Breast epithelium (tissue), 4 donors: ENCODE measurements at places on chromosomes 4 and X.

DNA sequence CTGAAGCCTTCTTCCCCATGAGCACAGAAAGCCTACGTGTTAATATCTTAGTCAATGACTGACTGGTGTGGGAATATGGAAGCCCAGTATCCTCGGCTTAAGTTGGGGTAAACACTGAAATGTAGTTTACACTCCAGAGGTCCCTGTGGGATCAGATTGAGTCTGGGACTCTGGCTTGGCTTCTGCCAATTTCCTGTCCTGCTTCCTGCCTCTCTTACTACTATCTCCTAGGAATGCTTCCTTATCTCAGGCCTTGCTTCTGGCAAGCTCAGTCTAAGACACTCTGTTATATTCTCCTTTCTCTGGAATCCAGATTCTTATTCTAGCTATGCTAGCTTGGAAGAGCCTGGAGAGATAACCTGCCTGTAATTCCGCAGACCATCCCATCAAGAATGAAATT, 174.0 kb upstream of the LDB2 start:
- DNase-seq, result no peak
- H3K27ac ChIP-seq, result no peak overlapping the region
- H3K4me3 ChIP-seq, result no peak overlapping the region
- no peaks in the 10 kb centered on the region for H3K27me3 ChIP-seq

- no peak overlapping the region for H3K27ac ChIP-seq
- no peaks in the 10 kb centered on the region for H3K36me3 ChIP-seq
- no peak overlapping the region for H3K4me3 ChIP-seq
- no peaks in the 10 kb centered on the region for H3K4me1 ChIP-seq
These were observed 20.8 kb downstream of the OCIAD1 start for GRCh38 chr4:48851651-48852050.

DNA sequence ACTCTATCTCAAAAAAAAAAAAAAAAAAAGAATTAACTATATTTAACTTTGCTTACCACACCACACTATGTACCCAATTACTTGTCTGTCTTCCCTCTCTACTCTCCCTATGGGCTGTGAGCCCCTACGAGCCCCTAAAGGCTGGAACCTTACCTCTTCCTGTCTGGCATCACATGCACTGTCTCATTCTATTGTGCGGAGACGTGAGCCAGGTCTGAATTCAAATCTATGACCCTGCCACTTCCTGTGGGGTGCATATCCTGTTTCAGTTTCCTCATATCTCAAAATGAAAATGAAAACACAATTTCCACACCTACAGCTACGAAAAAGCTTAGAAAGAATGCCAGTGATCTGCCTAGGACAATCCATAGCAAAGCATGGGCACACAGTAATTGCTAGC, 42.9 kb upstream of the HS3ST1 start:
- peak overlapping the region; percentile 38 for H3K27ac ChIP-seq
- H3K4me3 ChIP-seq, result peak overlapping the region; percentile 30
- H3K4me1 ChIP-seq, result peaks cover 7% of the 10 kb centered on the region
- no peaks in the 10 kb centered on the region for H3K27me3 ChIP-seq

GRCh38 chrX:136204571-136204970, 46.6 kb downstream of the MAP7D3 start:
- no peaks in the 10 kb centered on the region for H3K36me3 ChIP-seq
- peaks cover 51% of the 10 kb centered on the region for H3K27me3 ChIP-seq
- H3K27ac ChIP-seq, result peak overlapping the region; percentile 57
- H3K4me1 ChIP-seq, result no peaks in the 10 kb centered on the region
- peak overlapping the region; percentile 38 for H3K4me3 ChIP-seq

DNA sequence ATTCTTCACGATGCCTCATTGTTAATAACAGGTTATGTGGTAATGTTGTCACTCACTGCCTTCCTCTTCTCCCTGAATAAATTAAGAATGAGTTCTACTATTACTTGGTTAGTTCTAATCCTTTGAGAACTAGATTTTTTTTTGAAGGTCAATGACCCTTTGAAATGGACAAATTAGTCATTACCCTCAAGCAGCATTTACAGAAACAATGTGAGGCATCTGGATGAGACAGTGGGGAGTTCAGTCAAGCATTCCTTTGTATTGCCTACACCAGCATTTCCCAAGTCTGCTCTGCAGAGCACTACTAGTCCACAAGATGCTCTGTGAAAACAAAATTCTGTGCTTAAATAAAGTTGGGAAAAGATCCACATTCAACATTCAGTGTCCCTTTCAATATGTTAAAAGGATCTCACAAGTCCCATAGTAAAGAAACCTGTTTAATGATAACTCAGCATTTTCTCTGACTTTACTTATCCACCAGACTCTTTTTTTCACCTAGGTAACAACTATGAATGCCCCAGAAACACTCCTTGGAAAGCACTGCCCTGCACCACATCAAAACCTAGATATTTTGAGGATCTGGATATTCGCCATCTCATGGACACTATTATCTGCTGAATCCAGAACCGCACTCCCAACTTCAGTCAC, 60.6 kb downstream of the CHRDL1 start:
- no peak for DNase-seq
- H3K4me3 ChIP-seq, result no peak overlapping the region
- H3K27me3 ChIP-seq, result no peaks in the 10 kb centered on the region
- H3K27ac ChIP-seq, result no peak overlapping the region
- no peaks in the 10 kb centered on the region for H3K36me3 ChIP-seq
- H3K4me1 ChIP-seq, result no peaks in the 10 kb centered on the region

- no peaks in the 10 kb centered on the region for H3K36me3 ChIP-seq
- no peaks in the 10 kb centered on the region for H3K4me1 ChIP-seq
- no peak overlapping the region for H3K27ac ChIP-seq
- no peak for DNase-seq
- no peak overlapping the region for H3K4me3 ChIP-seq
These were observed 14.2 kb upstream of the HERC5 start for GRCh38 chr4:88442689-88443191.

DNA sequence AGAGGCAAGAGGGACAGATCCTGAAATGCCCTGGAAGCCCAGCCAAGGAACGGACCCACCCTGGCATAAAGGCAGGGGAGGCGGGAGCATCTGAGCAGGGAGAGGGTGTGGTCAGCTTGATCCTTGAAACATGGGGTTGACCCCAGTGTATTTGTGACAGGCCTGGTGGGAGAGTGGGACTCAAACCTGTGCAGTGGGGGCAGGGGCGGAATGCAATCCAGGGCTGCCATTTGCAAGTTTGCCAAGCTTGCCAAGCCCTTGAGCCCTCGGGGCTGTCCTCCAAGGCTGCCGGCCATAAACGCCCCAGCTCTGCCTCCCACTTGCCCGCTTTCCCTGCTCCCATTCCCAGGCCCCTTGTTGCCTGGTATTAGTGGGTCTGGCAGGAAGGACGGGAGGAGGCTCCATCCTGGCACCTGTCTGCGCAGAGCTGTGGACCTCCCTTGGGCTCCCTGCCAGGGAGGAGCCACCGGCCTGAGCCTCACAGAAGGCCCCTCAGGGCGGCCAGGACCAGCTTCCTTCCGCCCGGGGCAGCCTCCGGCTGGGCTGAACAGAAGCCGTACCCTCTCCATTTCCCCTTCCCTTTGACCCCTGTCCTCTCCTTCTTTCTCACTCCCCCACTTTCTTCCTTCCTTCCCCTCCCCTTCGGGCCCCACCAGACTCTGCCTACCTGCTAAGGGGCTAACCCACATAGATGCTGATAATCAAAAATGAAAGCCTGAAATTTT, 661 bp downstream of the S100P start:
- H3K36me3 ChIP-seq, result no peaks in the 10 kb centered on the region
- no peak for DNase-seq
- peaks cover 4% of the 10 kb centered on the region for H3K4me1 ChIP-seq
- no peaks in the 10 kb centered on the region for H3K27me3 ChIP-seq

DNA sequence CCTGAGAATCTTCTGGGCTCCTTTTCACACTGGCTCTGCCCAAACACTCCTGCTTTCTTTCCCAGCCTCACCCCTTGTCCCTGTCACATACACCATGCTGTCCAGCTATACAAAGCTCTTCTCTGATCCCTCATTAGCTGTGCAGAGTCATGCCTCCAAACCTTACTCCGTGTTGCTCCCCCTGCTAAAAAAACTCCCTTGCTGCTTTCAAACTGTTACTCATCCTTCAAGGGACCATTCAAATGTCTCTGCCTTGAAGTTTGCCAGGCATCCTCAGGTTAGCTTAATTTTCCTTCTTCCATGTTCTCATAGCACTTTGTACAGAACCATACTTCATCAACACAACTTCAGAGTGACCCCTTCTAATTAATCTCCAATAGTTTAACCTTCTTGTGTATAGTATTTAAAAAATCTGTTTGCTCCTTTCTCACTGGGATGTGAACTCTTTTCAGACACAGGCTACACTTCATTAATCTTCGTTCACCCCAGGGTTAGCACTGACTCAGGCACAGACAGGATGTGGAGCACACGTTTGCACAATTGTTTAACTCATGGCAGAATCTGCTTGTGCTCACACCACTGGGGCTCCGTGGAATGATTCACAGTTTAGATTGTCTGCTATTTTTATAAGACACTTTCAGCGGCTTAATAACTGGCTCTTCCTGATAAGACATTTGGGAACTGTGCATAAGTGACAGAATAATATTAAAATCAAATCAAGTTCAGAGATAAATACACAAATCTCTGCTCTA, 21.4 kb upstream of the SEL1L3 start:
- H3K36me3 ChIP-seq, result no peaks in the 10 kb centered on the region
- no peak overlapping the region for H3K27ac ChIP-seq
- no peak for DNase-seq
- H3K27me3 ChIP-seq, result no peaks in the 10 kb centered on the region

DNA sequence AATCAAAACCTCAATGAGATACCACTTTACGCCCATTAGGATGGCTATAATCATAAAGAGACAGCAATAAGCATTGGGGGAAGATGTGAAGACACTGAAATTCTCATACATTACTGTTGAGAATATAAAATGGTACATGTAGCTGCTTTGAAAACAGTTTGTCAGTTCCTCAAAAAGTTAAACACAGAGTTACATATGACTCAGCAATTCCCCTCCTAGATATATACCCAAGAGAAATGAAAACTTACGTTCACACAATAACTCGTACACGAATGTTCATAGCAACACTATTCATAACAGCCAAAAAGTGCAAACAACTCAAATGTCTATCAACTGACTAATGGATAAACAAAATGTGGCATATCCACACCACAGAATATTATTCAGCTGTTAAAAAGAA, 36.6 kb downstream of the PHF8 start:
- H3K27me3 ChIP-seq, result no peaks in the 10 kb centered on the region
- H3K27ac ChIP-seq, result no peak overlapping the region
- H3K4me3 ChIP-seq, result no peak overlapping the region
- no peak for DNase-seq

DNA sequence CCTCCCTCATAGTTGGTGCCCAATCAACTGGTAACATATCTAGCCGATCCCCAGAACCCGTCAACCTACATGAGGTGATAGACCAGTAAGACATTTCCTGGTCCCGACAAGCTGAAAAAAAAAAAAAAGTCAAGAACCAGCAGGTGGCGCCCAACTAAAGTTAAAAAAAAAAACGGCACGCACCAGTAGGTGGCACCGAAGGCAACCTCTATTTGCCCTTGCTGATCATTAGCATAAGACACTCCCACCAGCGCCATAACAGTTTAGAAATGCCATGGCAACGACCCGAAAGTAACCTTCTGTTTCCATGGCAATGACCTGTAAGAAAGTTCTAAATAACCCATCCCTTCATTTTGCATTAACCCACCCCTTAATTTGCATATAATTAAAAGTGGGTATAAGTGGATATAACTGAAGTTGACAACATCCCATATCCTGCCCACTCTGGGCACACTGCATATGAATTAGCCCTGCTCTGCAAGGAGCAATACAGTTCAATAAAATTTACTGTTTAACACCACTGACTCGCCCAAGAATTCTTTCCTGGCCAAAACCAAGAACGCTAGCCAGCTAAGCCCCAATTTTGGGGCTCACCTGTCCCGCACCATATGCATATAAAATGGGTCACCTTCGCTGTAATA, 83.9 kb upstream of the SPANXB1 start:
- H3K27ac ChIP-seq, result no peak overlapping the region
- H3K4me3 ChIP-seq, result no peak overlapping the region
- no peaks in the 10 kb centered on the region for H3K36me3 ChIP-seq

- H3K4me1 ChIP-seq, result no peaks in the 10 kb centered on the region
- no peak overlapping the region for H3K27ac ChIP-seq
- no peak for DNase-seq
- H3K4me3 ChIP-seq, result no peak overlapping the region
These were observed 94.1 kb downstream of the RLIM start for GRCh38 chrX:74520291-74520690.

DNA sequence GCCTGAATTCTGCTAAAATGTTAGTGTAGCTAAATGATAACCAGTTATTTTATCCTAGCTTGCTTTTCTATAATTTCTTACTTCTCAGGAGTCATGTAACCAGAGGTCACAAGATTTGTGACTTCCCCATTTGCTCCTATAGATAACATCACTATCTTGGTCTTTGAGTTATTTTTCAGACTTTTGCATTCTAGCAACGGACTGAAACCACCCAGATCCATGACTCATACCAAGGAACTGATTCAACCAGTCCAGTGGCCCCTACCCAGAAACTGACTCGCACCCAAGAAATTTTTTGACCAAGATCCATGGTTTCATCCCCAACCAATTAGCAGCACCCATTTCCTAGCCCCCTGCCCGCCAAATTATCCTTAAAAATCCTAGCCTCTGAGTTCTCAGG, 50.0 kb downstream of the IQCM start:
- H3K27me3 ChIP-seq, result no peaks in the 10 kb centered on the region
- H3K36me3 ChIP-seq, result no peaks in the 10 kb centered on the region
- no peak overlapping the region for H3K4me3 ChIP-seq
- H3K27ac ChIP-seq, result no peak overlapping the region

DNA sequence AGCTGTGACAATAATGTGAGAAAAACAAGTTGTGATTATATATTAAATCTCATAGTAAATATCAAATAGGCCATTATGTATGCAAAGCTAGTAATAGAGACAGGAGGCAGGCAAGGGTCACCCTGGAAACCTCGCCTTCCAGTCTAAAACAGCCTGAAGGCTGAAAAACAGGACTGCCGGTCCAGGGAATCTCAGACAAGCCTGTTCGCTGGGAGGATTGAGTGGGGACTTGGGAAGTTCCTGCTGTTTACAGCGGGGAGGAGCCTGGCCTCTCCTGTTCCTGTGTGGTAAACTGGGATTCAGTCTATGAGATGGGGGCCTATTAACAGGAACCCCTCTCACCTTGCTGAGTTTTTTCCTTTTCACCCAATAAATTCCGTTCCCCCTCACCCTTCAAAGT, 2317.3 kb downstream of the PCDH7 start:
- no peaks in the 10 kb centered on the region for H3K27me3 ChIP-seq
- H3K4me3 ChIP-seq, result no peak overlapping the region
- H3K27ac ChIP-seq, result no peak overlapping the region
- no peaks in the 10 kb centered on the region for H3K36me3 ChIP-seq
- no peaks in the 10 kb centered on the region for H3K4me1 ChIP-seq

GRCh38 chrX:11600578-11600977, 65.1 kb downstream of the ARHGAP6 start:
- H3K4me1 ChIP-seq, result no peaks in the 10 kb centered on the region
- no peak overlapping the region for H3K27ac ChIP-seq
- no peaks in the 10 kb centered on the region for H3K36me3 ChIP-seq
- no peak overlapping the region for H3K4me3 ChIP-seq
- DNase-seq, result no peak

GRCh38 chr4:119100655-119101054, 35.0 kb upstream of the MYOZ2 start:
- no peaks in the 10 kb centered on the region for H3K27me3 ChIP-seq
- no peak for DNase-seq
- H3K36me3 ChIP-seq, result no peaks in the 10 kb centered on the region
- no peak overlapping the region for H3K4me3 ChIP-seq
